ENCODE measurements at places on chromosomes 2 and 18. TPM values are rescaled to one million over a fixed set of nuclear protein-coding genes. Genes with fewer than 3 reads are reported as not detected.

GRCh38 chr18:39693359-39693758, 2127.8 kb upstream of the CELF4 start:
- no peak for DNase-seq

DNA sequence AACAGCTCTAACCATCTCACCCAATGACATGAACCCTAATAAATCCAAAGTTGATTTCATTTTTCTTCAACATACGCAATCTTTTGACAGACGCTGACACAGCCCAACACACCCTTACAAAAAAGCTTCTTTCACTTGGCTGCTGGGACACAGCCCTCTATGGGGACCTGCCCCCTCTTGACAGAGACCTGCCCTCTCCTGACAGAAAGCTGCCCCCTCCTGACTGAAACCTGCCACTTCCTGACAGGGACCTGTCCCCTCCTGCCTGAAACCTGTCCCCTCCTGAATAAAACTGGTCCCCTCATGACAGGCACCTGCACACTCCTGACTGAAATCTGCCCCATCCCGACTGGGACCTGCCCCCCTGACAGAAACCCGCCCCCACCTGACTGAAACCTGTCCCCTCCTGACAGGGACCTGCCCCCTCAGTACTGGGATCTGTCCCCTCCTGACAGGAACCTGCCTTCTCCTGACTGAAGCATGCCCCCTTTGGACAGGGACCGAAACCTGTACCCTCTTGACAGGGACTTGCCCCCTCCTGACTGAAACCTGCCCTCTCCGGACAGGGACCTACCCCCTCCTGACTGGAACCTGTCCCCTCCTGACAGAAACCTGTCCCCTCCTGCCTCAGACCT, 87.9 kb downstream of the PXDN start:
- DNase-seq: no peak

GRCh38 chr2:205755923-205756322, 73.6 kb downstream of the NRP2 start:
- no peak for DNase-seq

SERPINB7 gene
- total RNA-seq: not detected

GPR45 gene
- not detected for total RNA-seq

DBI gene
- 143 TPM for total RNA-seq

ICOS gene
- total RNA-seq: 55.0 TPM

All from activated CD8-positive, alpha-beta T cell treated with anti-CD3 and anti-CD28 coated beads for 36 hours (primary cell).